Activated CD4-positive, alpha-beta memory T cell treated with anti-CD3 and anti-CD28 coated beads, Interleukin-2, amount 10 ng/mL, durations not matched to agents 7 days and 5 days (primary cell): ENCODE measurements at places on chromosomes 7 and 10.
A peak's percentile ranks its signal among the peaks of the same experiment; 100 is the strongest.

GRCh38 chr10:61487506-61487905 lies 34.3 kb upstream of the TMEM26 start:
- no peak overlapping the region for H3K4me3 ChIP-seq
- no peaks in the 10 kb centered on the region for H3K4me1 ChIP-seq
- H3K27me3 ChIP-seq, result no peaks in the 10 kb centered on the region
- no peak for DNase-seq
- H3K27ac ChIP-seq, result no peak overlapping the region

GRCh38 chr7:44108768-44109750 lies 4.9 kb downstream of the AEBP1 start:
- no peak overlapping the region for H3K4me3 ChIP-seq
- H3K27me3 ChIP-seq, result peaks cover 16% of the 10 kb centered on the region
- H3K27ac ChIP-seq, result no peak overlapping the region
- H3K36me3 ChIP-seq, result peaks cover 4% of the 10 kb centered on the region

GRCh38 chr10:120514035-120514620 lies 57.1 kb downstream of the PLPP4 start:
- H3K27ac ChIP-seq, result no peak overlapping the region
- H3K4me3 ChIP-seq, result no peak overlapping the region
- DNase-seq, result peak; percentile 19
- H3K36me3 ChIP-seq, result no peaks in the 10 kb centered on the region

GRCh38 chr10:124955243-124955642 lies 13.3 kb downstream of the ZRANB1 start:
- no peak for DNase-seq
- H3K36me3 ChIP-seq, result no peaks in the 10 kb centered on the region
- H3K4me1 ChIP-seq, result peaks cover 16% of the 10 kb centered on the region
- no peak overlapping the region for H3K27ac ChIP-seq

GRCh38 chr10:20709708-20710107 lies 187.4 kb downstream of the NEBL start:
- no peak for DNase-seq
- no peaks in the 10 kb centered on the region for H3K36me3 ChIP-seq
- H3K4me3 ChIP-seq, result no peak overlapping the region
- no peak overlapping the region for H3K27ac ChIP-seq
- H3K27me3 ChIP-seq, result no peaks in the 10 kb centered on the region
- no peaks in the 10 kb centered on the region for H3K4me1 ChIP-seq
